ENCODE measurements at places on chromosomes 1 and 21.

- H3K4me3 ChIP-seq, result no peak overlapping the region
- no peak for DNase-seq
- H3K36me3 ChIP-seq, result no peaks in the 10 kb centered on the region
- no peaks in the 10 kb centered on the region for H3K27me3 ChIP-seq
- H3K4me1 ChIP-seq, result peaks cover 5% of the 10 kb centered on the region
Measured at GRCh38 chr1:1212780-1213344, 1.1 kb downstream of the TNFRSF4 start.

GRCh38 chr1:179142889-179143299 lies 61.0 kb downstream of the TOR3A start:
- no peaks in the 10 kb centered on the region for H3K27me3 ChIP-seq
- DNase-seq, result peak; percentile 94
- H3K36me3 ChIP-seq, result no peaks in the 10 kb centered on the region
- H3K4me1 ChIP-seq, result peaks cover 15% of the 10 kb centered on the region

GRCh38 chr1:208781391-208782045 lies 537.3 kb upstream of the PLXNA2 start:
- H3K27me3 ChIP-seq, result no peaks in the 10 kb centered on the region
- H3K36me3 ChIP-seq, result no peaks in the 10 kb centered on the region
- no peaks in the 10 kb centered on the region for H3K4me1 ChIP-seq
- DNase-seq, result no peak

- H3K27me3 ChIP-seq, result no peaks in the 10 kb centered on the region
- no peak overlapping the region for H3K4me3 ChIP-seq
- no peak for DNase-seq
- H3K36me3 ChIP-seq, result no peaks in the 10 kb centered on the region
- no peak overlapping the region for H3K27ac ChIP-seq
Measured at GRCh38 chr1:80385650-80386049, 1379.1 kb upstream of the ADGRL4 start.

DNA sequence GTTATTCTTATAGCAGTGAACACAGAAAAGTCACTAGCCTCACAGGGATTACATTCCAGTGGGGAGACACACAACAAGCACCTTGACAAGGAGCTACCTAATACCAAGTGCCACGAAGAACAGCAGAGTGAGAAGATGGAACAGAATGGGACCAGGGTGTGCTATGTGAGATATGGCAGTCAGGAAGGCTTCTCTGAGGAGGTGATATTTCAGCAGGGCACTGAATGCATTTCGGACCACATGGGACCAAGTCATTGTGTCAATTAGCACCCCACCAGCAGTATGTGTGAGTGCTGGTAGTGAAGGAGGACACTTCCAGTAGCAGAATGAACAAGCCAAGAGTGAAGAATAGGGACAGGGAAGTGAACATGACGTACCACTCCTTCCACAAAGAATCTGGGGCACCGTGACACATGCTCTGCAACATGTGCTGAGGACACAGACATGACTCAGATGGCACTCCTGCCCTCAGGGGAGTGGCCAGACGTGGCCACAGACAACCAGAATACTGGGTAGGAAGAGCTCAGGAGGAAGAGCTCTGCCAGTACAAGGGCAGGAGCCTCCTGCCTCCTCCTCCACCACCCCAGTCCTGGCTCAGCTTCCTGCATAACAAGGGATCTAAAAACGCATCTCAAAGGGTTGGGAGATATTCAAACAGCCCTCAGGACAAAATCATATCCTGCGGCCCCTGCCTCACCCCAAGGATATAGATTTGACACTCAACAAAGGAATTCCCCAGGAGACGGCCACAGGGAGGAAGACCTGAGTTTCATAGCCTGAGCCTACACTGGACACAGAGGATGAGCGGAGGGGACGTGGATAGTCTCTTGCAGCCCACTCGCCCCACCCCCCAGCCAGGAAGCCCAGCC lies 102.5 kb downstream of the TRABD2B start:
- no peaks in the 10 kb centered on the region for H3K4me1 ChIP-seq
- no peak for DNase-seq
- peaks cover 10% of the 10 kb centered on the region for H3K27me3 ChIP-seq
- no peak overlapping the region for H3K4me3 ChIP-seq
- no peak overlapping the region for H3K27ac ChIP-seq

DNA sequence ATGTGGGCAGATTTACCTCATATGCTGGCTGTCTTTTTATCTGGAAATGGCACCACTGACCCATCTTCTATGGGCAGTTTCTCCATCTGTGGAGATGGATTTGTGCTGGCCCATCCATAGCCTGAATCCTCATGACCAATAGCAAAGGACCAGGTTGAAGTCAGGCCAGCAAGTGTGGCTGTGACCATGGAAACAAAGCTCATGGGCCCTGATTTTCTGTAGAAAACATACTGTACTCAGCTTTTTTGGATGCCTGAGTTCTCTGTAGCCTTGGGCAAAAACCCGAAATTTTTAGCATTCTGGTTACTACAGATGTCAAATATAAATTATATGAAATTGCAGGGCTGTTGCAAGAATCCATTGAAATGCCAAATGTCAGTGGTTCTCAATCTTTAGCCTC lies 155.0 kb downstream of the PLXNA2 start:
- no peaks in the 10 kb centered on the region for H3K4me1 ChIP-seq
- H3K4me3 ChIP-seq, result no peak overlapping the region
- H3K36me3 ChIP-seq, result no peaks in the 10 kb centered on the region
- H3K27me3 ChIP-seq, result no peaks in the 10 kb centered on the region
- DNase-seq, result no peak

- no peak overlapping the region for H3K4me3 ChIP-seq
- DNase-seq, result no peak
- H3K36me3 ChIP-seq, result no peaks in the 10 kb centered on the region
- H3K27me3 ChIP-seq, result no peaks in the 10 kb centered on the region
- no peak overlapping the region for H3K27ac ChIP-seq
Measured at GRCh38 chr1:23895082-23895481, 18.1 kb downstream of the CNR2 start.

- DNase-seq, result no peak
- no peaks in the 10 kb centered on the region for H3K27me3 ChIP-seq
- H3K4me1 ChIP-seq, result peaks cover 47% of the 10 kb centered on the region
- peak overlapping the region; percentile 37 for H3K27ac ChIP-seq
- no peak overlapping the region for H3K4me3 ChIP-seq
Measured at GRCh38 chr1:63701187-63701586, 72.6 kb upstream of the ROR1 start.

- no peaks in the 10 kb centered on the region for H3K36me3 ChIP-seq
- no peak for DNase-seq
- no peaks in the 10 kb centered on the region for H3K27me3 ChIP-seq
- no peak overlapping the region for H3K4me3 ChIP-seq
- no peak overlapping the region for H3K27ac ChIP-seq
Measured at GRCh38 chr1:244545511-244545910, 84.4 kb downstream of the CATSPERE start.

DNA sequence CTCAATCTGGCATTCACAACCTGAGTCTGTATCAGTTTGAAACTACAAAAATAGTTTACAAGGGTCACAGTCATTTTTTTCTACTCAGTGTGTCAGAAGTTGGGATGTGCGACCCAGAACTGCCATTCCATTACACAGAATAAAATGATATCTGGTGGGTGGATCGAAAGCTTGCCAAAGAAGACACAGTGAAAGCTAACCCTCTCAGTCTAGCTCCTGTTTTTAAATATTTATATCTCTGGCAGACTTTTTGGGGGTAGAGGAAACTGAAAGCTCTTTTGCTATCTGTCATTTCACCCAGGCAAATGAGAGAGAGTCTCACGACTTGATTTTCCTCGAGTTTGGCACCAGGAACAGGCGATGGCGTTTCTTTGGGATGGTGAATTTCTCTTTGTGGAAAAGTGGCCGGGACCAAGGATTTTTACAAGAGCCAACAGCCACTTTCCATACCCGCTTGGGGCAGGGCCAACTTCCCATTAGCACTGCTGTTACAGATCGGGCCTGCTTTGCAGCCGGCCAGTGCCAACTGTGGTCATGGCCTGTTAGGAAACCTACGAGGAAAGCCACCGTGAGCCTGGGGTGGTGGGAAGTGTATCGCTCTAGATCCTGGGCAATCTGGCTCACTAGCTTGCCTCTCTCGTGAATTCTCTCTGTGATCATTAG lies 185.5 kb upstream of the NFIA start:
- H3K27ac ChIP-seq, result no peak overlapping the region
- H3K4me3 ChIP-seq, result no peak overlapping the region
- H3K27me3 ChIP-seq, result peaks cover 9% of the 10 kb centered on the region
- H3K36me3 ChIP-seq, result no peaks in the 10 kb centered on the region

DNA sequence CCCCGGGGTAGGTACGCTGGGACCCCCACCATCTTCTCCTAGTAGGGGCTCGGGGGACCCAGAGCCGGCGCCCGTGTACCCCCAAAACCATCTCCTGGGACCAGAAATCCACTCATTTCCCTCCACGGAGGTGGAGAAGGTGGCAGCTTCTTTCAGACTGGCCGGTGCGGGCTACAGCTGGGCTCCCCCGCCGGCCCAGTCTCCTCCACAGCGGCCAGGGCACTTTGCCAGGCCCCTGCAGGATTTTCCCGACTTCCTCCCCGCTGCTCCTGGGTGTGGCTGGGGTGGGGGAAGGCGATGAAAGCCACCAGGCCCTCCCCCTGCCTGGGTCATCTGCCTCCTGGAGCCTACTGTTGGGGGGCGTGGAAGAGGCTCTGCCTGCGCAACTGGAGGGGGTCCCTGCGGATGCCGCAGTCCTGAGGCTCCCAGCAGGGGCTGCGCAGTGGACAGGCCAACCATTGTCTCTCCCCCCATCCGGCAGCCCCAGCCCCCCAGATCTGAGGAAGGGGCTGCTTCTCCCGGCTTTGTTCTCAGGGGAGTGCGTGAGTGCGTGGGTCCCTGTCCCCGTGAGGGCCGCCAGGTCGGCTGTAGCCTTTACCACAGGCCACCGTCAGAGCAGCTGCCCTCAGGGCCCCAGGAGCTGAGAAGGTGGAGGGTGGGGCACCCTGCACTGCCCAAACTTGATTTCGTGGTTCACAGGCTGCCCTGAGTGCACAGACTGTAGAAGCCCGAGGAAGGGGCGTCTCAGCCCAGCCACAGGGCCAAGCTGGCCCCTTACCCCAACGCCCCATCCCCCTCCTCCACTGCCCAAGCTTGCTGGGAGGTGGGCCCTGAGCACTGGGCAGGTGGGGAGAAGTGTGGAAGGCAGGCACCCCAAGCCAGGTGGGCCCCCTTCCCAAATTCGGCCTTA lies 1.3 kb downstream of the AGRN start:
- peaks cover 43% of the 10 kb centered on the region for H3K4me1 ChIP-seq
- peak overlapping the region; percentile 82 for H3K27ac ChIP-seq
- H3K36me3 ChIP-seq, result no peaks in the 10 kb centered on the region
- peak overlapping the region; percentile 70 for H3K4me3 ChIP-seq

GRCh38 chr1:40774266-40774998 lies 9.2 kb upstream of the KCNQ4 start:
- H3K27ac ChIP-seq, result no peak overlapping the region
- no peaks in the 10 kb centered on the region for H3K27me3 ChIP-seq
- DNase-seq, result peak; percentile 47
- H3K4me3 ChIP-seq, result no peak overlapping the region
- H3K4me1 ChIP-seq, result no peaks in the 10 kb centered on the region
- H3K36me3 ChIP-seq, result no peaks in the 10 kb centered on the region

- H3K4me1 ChIP-seq, result no peaks in the 10 kb centered on the region
- H3K4me3 ChIP-seq, result no peak overlapping the region
- no peak overlapping the region for H3K27ac ChIP-seq
- peaks cover 17% of the 10 kb centered on the region for H3K27me3 ChIP-seq
Measured at GRCh38 chr1:53561503-53562105, 102.4 kb downstream of the DMRTB1 start.

DNA sequence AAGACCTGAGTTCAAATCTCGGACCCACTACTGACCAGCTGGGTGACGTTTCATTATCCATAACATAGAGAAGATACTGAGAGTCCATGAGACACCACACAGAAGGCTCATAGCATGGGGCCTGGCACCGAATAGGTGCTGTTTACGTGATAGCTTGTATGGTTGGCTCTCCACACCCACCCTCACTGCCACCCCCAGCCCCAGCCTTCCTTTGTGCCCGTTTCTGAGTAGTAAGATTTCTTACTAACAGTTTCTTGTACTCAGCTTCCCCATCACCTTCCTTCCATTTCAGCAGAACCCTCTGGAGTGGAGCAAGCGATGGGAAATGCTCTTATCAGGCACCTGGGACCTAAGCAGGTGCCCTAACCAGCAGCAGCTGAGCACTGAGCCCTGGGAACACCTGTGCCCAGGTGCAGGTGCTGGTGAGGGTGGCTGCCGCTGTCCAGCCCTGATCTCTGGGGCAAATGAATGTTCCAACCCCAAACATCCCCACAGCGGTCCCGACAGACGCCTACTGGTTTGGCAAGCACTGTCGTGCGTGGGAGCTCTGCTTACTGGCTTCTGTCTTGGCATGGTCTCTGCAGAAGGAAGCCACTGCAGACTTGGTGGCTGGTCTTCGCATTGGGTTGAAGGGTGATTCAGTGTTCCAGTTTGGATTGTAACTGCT lies 225.4 kb downstream of the CAMTA1 start:
- H3K4me3 ChIP-seq, result no peak overlapping the region
- no peak overlapping the region for H3K27ac ChIP-seq
- no peak for DNase-seq
- H3K36me3 ChIP-seq, result no peaks in the 10 kb centered on the region

DNA sequence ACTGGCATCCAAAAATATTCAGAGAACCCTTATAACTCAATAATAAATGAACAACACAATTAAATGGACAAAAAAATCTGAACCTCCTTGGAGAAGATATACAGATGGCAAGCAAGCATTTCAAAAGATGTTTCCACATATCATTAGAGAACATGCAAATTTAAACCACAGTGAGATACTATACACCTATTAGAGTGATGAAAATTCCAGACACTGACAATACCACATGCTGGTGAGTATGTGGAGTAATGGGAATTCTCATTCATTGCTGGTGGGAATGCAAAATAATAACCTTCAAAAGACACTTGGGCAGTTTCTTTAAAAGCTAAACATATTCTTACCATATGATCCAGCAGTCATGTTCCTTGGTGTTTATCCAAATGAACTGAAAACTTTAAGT lies 46.1 kb downstream of the HS2ST1 start:
- H3K27me3 ChIP-seq, result no peaks in the 10 kb centered on the region
- H3K36me3 ChIP-seq, result no peaks in the 10 kb centered on the region
- H3K4me1 ChIP-seq, result no peaks in the 10 kb centered on the region

GRCh38 chr1:47482786-47483185 lies 44.9 kb downstream of the FOXD2 start:
- peaks cover 4% of the 10 kb centered on the region for H3K4me1 ChIP-seq
- H3K4me3 ChIP-seq, result no peak overlapping the region
- H3K27me3 ChIP-seq, result 0 out of 2 replicates have a peak, but pooled peaks cover 2% of the 10 kb centered on the region
- no peak overlapping the region for H3K27ac ChIP-seq
- H3K36me3 ChIP-seq, result no peaks in the 10 kb centered on the region

Measured in Panc1 (cell line).